ENCODE measurements at places on chromosomes 3 and 15. TPM values are rescaled to one million over a fixed set of nuclear protein-coding genes. Genes with fewer than 3 reads are reported as not detected.

DNA sequence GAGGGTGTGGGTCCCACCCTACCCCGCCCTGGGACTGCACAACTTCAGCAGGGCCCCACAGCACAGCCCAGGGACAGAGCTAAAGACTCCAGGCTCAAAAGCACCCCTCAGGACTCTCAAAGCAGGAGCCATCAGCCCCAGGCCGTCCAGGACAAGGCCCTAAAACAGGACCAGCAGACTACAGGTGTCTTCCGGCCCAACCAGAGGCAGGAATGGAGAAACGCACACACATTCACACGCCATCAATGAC, 26.1 kb downstream of the ATRIP start:
- DNase-seq, result no peak
- no peaks in the 10 kb centered on the region for H3K27me3 ChIP-seq
- peak overlapping the region; percentile 95 for H3K27ac ChIP-seq
- peaks cover 57% of the 10 kb centered on the region for H3K4me1 ChIP-seq
- peaks cover 9% of the 10 kb centered on the region for H3K36me3 ChIP-seq

GRCh38 chr15:49088996-49089395, 42.8 kb upstream of the SECISBP2L start:
- DNase-seq, result no peak
- H3K27ac ChIP-seq, result no peak overlapping the region
- no peak overlapping the region for H3K4me3 ChIP-seq
- no peaks in the 10 kb centered on the region for H3K4me1 ChIP-seq
- no peaks in the 10 kb centered on the region for H3K27me3 ChIP-seq

Gene ISLR2
- total RNA-seq, result 1.2 TPM

- no peak for DNase-seq
- H3K27me3 ChIP-seq, result no peaks in the 10 kb centered on the region
- peak overlapping the region; percentile 73 for H3K27ac ChIP-seq
- no peaks in the 10 kb centered on the region for H3K36me3 ChIP-seq
These were observed 60.5 kb downstream of the VGLL4 start for GRCh38 chr3:11583235-11583634.

GRCh38 chr15:43463507-43463906, 29.4 kb downstream of the TP53BP1 start:
- no peak for DNase-seq
- no peak overlapping the region for H3K27ac ChIP-seq
- H3K4me3 ChIP-seq, result no peak overlapping the region
- H3K27me3 ChIP-seq, result no peaks in the 10 kb centered on the region
- no peaks in the 10 kb centered on the region for H3K4me1 ChIP-seq
- peaks cover 59% of the 10 kb centered on the region for H3K36me3 ChIP-seq

- no peak for DNase-seq
- H3K36me3 ChIP-seq, result no peaks in the 10 kb centered on the region
- H3K27me3 ChIP-seq, result peaks cover 11% of the 10 kb centered on the region
- no peak overlapping the region for H3K4me3 ChIP-seq
- H3K4me1 ChIP-seq, result peaks cover 17% of the 10 kb centered on the region
- no peak overlapping the region for H3K27ac ChIP-seq
These were observed 24.7 kb downstream of the PTH1R start for GRCh38 chr3:46902188-46902631.

- H3K27me3 ChIP-seq, result no peaks in the 10 kb centered on the region
- DNase-seq, result no peak
- peaks cover 50% of the 10 kb centered on the region for H3K36me3 ChIP-seq
- H3K27ac ChIP-seq, result peak overlapping the region; percentile 51
- no peak overlapping the region for H3K4me3 ChIP-seq
These were observed 7.3 kb downstream of the FAM131A start for GRCh38 chr3:184344579-184345316.

DNA sequence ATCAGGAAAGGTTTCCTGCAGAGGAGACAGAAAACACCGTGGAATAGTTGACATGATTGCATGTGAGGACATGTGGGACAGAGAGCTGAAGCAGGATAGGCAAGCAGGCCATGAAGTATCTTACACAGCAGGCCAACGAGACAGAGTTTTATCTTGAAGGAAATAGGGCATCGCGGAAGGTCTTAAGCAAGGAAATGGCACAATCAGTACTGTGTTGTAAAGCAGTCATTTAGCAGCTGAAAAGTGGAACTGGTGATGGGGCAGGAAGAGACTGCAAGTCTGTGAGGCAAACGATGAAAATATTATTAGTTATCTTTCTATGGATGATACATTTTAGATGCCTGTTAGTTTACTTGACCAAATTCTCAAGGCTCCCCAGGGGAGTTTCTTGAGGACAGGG, 535.1 kb downstream of the SOX2 start:
- no peaks in the 10 kb centered on the region for H3K36me3 ChIP-seq
- H3K4me1 ChIP-seq, result peaks cover 13% of the 10 kb centered on the region
- H3K4me3 ChIP-seq, result no peak overlapping the region
- no peak overlapping the region for H3K27ac ChIP-seq
- DNase-seq, result no peak

All from esophagus muscularis mucosa (tissue), 4 donors.